Stimulated activated CD8-positive, alpha-beta memory T cell treated with anti-CD3 and anti-CD28 coated beads, Interleukin-4, amount 100 ng/mL, for 4 hours (primary cell): ENCODE measurements at places on chromosomes 3 and 15.

DNA sequence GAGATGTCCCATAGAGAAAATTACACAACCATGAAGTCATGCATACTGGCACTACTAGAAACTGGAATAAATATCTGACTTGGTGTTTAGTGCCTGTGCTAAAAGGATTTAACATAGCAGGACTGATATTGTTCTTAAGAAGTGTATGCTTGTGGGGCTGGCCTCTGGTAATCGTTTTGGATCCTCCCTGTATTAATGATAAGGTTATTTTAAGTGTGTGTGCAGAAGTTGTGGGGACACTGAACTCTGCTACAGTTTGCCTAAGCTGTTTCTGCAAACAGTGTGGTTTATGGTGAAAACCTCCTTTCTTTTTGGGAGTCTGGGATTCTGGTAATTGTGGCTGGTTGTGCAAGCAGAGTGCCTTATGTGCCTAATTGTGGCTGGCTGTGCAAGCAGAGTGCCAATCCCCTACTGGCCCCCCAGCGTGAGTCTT is 120.8 kb downstream of the CLASP2 start:
- DNase-seq: no peak

DNA sequence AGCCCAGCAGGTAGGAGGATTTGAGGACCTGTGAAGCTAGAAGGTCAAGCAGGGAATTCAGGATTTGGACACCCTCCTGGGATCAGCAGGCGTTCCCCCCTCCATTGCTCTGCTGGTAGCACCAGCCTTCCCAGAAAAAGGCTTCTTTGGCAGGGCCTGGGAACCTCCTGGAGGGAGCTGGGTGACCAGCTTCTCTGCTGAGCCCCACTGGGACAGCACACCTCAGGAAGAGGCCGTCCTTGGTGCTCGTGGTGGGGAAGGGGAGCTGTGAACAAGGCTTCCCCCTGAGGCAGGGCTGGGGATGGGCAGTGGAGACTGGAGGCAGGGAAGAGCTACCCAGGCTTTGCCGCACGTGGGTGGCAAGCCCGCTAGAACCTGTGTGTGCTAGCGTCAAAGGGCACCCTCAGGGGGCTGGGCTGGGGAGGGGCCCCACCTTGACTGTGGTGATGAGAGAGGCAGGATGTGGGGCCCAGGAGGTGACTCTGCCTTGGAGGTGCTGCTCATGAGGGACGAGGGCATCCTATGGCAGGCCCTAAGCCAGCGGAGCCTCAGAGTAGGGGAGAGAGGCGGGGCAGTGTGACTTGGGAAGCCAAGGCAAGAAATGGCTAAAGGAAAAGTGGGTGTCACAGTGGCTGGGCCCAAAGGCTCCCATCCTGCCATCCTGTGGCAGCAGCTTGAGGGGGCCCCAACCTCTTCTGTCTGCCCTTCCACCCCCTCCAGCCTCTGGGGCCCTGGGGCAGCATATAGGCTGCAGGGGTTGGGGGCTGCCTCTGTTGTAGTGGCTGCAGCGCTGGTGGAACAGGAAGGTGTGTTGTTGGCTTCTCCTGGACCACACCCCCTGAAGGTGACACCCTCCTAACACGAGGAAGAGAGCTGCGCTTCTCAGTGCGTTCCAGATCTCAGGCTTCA is 20.7 kb downstream of the KLF13 start:
- peak; percentile 68 for DNase-seq

DNA sequence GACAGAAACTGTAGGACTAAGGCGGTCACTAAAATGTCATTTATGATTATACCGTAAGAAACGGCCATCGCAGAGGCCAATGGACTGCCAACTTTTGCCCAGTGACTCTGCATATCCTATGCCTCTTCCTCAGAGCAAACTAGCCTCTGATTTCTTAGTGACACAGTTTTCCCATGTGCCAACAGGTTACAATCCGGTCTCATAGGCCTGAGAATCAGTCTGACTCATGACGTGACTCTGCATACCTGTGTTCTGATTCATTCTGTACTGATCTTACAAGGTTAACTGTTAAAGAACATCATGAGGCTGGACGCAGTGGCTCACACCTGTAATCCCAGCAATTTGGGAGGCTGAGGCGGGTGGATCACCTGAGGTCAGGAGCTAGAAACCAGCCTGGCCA is 17.8 kb downstream of the RUBCN start:
- DNase-seq: no peak

DNA sequence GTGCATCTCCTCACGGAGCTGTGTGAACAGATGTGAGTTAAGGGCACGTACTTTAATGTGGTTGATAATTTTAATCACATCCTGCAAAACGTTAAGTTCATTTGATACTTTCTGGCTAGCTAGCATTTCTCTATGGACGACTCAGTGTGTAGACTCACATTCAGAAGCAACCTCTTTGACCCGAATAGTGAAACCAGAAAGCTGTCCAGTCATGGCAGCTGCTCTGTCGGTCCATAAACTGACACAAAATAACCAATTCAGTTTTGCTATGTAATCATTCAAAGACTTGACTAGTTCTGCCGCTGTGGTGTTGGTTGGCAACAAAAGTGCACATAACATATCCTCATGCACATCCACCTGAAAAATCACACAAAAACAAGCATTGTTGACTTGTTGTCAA is 3.7 kb upstream of the GFM1 start:
- DNase-seq: no peak

- DNase-seq: no peak
These were observed 83.3 kb downstream of the TMCO5A start for GRCh38 chr15:38017721-38018120.

DNA sequence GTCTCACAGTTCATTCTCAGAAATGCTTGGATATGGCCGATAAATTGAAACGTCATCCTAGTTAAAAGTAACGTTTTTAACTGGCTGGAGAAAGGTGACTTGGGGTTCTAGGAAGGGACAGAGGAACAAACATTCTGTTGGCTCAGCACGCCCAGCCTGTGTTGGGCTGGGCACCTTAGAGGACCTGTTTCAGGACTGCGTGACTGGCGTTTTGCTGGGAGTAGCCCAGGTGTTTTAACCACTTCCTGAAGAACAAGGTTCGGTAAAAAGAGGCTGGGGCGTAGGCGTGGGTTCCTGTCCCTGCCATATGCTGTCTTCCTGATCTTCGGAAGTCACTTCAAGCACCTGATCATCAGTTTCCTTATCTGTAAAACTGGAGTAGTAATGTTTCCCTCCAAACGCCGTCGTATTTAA is 1.1 kb upstream of the TLNRD1 start:
- peak; percentile 35 for DNase-seq

- DNase-seq: no peak
These were observed 1.7 kb upstream of the LRCH3 start for GRCh38 chr3:197789309-197789708.

- no peak for DNase-seq
These were observed 36.9 kb downstream of the GALNT15 start for GRCh38 chr3:16211176-16211904.

- DNase-seq: no peak
These were observed 474.1 kb upstream of the KCNMB2 start for GRCh38 chr3:178062126-178062525.

DNA sequence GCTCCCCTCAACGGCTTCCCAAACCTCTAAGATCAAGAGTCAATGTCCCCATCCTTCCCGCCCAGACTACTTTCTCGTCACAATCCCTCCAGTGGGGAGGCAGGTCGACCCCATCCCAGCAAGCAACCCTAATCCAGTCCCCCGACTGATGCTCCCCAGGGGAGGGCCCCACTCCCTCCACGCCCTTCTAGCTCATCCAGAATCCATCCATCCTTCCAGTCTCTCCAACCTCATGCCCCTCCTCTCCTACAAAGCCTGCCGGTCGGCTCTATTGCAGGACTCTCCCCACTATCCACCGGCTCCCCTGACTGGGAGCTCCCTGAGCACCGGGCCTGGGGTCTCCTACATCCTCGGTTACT is 1.3 kb downstream of the ADAMTS7 start:
- DNase-seq: no peak
